Activated T-helper 1 cell treated with Interleukin-2 at 50 U/mL for 16 hours (primary cell): ENCODE measurements at places on chromosomes 13 and 19.

- peak; percentile 69 for DNase-seq
These were observed 885 bp downstream of the TGFB1 start for GRCh38 chr19:41352609-41353465.

DNA sequence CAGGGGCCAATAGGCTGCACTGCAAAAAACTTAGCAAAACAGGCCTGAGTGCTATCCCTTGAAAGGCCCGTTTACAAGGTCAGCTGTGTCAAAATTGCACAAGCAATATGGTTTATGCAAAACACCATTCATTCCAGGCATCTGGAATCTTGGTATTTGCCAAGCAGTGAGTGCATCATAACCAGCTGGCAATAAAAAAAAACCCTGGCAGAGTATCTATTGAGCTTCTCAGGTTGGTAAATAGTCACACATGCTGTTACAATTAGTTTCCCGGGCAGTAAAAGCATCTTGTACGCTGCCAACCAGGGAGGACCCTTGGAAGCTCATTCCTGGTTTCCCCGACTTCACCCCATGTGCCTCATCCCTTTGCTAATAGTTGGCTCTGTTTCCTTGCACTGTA is 21.3 kb downstream of the ZNF77 start:
- no peak for DNase-seq

DNA sequence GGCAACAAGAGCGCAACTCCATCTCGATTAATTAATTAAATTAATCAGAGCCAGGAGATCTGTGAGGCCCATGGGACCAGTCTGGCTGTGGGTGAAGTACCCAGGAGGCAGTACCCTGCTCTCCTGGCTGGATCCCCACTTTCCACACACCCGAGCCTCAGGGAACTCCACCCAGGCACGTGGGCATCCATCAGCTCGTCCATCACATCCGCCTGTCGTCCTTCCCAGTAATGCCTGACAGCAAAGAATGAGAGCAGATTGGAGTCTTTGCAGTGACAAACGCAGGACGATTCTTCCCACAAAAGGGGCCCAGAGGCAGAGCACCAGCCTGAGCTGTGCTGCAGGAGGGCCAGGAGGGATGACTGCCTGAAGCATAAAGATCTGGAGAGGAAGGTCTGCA is 35.8 kb downstream of the VSTM2B start:
- DNase-seq = no peak

- no peak for DNase-seq
These were observed 2.5 kb downstream of the HSD11B1L start for GRCh38 chr19:5683177-5683886.

- DNase-seq = no peak
These were observed 18.2 kb upstream of the MEIS3 start for GRCh38 chr19:47437500-47437899.

DNA sequence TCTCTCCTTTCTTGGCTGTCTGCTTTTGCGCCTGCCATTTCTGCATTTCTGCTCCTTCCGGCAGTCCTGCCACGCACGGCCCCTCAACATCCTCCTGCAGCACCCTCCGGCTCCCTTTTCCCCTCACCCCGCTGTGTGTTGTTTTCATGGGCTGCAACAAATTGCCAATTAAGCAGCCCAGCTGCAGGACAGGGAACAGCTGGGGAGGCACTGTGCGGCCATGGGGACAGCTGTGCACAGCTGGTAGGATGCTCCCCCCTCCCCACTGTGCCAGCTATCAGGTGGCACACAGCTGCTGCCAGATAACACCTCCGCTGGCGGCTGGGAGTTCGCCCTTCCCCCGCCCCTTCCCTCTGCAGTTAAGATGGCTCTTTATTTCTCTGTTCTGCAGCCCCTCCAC is 25.4 kb downstream of the LYL1 start:
- no peak for DNase-seq

DNA sequence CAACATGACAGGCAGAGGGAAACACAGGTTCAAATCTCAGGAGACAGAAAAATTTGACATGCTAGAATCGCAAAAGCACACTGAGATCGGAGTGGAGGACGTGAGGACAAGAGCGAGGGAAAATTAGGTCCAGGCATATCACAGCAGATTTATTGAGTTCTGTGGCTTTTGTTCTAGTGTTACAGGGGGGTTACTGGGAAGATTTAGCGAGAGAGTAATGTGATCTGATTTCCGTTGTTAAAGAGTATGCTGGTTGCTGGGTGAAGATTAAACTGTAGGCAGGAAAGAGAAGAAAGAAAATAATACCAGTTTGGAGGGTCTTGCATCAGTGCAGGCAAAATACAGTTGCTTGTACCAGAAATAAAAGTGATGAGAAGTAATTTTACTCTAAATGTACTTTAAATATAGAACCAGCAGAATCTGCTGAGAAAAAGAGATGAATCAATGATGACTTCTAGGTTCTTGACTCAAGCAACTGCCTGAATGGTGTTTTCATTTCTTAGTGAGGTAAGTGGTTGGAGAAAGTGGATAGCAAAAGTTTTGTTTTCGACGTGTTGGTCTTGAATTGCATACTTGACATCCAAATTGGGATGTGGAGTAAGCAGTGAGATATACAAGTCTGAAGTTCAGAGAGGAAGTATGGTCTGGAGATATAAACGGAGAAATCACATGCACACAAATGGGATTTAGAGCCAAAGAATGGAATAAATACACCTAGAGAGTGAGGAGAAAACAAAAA is 35.7 kb downstream of the UFM1 start:
- no peak for DNase-seq

DNA sequence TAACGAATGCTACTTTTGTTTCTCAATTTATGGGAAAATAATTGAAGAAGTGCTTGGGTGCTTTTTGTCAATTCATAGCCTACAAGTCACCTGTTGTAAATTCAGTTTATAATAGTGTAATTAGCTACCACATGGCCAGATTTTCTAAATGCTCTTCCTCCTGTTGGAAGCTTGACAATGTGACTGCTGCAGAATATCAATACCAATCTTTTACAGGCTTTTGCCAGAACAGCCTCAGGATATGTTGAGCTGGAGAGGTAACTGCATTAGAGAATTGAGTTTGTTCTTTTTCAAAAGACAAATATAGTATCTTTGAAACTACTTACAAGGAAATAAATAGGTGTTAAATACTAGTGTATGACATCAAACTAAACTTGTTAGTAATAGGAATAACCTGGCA is 277.8 kb downstream of the POU4F1 start:
- no peak for DNase-seq

DNA sequence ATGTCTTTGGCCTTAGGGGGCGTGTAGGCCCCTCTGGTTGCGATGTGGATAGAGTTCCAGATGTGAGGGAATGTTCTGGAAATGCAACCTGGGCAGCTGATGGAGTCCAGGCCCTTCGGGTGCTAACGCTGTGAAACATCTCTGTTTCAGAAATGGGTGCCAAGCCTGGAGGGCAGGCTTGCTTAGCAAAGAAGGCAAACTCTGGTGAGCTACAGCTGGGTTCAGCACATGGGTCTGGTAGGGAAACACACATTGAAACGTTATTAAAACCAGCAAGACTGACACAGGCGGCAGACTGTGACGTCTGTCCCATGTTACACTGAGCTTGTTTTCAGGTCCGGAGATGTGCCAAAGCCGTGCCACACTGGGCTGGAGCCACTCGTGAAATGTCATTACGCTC is 8.6 kb upstream of the CDC16 start:
- DNase-seq = no peak

GRCh38 chr13:26806891-26807290 is 46.3 kb upstream of the GPR12 start:
- no peak for DNase-seq

- no peak for DNase-seq
These were observed 389.0 kb downstream of the OLFM4 start for GRCh38 chr13:53417601-53418000.

- no peak for DNase-seq
These were observed 37.1 kb downstream of the AP1M1 start for GRCh38 chr19:16234552-16235445.

- DNase-seq = no peak
These were observed 38.7 kb downstream of the CYP2B6 start for GRCh38 chr19:41029524-41030432.

- no peak for DNase-seq
These were observed 65.6 kb downstream of the CELF5 start for GRCh38 chr19:3289971-3290569.

- no peak for DNase-seq
These were observed 22.5 kb downstream of the OR10H4 start for GRCh38 chr19:15971224-15971780.

GRCh38 chr19:3949294-3949693 is 16.4 kb downstream of the NMRK2 start:
- no peak for DNase-seq

DNA sequence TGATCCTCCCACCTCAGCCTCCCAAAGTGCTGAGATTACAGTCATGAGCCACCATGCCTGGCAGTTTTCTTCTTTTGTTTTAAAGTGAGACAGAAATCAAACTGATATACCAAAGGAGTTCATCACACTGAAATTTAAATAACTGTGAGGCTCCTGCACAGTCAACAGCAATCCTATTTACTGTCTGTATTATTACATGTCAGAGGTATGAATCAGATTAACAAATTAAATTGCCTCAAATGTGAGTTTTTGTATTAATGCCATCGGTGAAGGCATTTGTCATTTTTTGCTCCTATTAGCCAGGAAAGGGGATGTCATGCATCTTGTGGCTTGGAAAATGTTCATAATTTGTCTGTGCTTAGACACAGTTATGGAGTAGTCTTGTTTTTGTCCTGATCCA is 20.4 kb downstream of the DCT start:
- no peak for DNase-seq

DNA sequence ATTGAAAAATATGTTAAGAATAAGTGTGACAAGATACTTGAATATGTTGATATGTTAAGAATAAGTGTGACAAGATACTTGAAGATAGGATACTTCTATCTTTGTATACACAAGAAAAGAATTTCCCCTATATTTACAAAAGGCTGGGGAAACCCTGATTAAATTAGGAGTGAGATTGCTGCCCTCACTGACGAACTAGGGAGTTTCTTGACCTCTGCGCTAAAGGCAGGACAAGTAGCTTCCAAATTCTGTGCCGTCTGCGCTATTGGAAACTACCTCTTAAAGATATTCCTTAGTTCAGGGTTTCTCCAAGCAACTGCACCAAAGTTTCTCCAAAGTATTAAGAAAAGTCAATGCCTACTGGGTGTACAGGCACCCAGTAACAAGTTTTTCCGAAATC is 730 bp downstream of the ZNF260 start:
- no peak for DNase-seq

DNA sequence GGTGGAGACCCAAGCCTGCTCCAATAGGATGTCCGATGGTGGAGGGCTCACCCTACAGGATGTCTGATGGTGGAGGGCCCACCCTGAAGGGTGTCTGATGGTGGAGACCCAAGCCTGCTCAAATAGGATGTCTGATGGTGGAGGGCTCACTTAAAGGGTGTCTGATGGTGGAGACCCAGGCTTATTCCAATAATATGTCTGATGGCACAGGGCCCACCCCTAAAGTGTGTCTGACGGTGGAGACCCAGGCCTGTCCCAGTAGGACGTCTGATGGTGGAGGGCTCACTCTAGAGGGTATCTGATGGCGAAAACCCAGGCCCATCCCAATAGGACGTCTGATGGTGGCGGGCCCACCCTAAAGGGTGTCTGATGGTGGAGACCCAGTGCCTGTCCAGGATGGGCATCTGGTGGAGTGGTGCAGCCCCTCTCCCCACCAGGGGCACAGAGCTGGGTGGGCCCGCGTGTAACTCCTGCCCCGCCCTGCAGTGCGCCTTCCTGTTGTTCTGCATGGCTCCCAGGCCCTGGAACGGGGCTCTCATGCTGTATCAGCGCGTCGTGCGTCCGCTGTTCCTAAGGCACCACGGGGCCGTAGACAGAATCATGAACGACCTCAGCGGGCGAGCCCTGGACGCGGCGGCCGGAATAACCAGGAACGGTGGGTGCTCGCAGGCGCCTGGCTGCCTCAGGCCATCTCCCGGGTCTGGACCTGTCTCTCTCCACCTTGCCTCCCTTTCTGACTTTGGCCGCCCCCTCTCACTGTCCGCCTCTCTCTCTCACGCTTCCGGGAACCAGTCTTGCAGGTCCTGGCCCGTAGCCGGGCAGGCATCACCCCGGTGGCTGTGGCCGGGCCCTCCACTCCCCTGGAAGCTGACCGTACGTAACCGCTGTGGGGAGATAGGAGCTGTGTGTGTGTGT is 5.1 kb downstream of the REEP6 start:
- DNase-seq = no peak

- no peak for DNase-seq
These were observed at the start of gene KLK11 for GRCh38 chr19:51026554-51026831. Gene KLK11, minus strand, starts transcription at chr19:51026616. Its CDS starts 985 bp downstream, at chr19:51025631.

- DNase-seq = no peak
These were observed 80.5 kb downstream of the GADD45B start for GRCh38 chr19:2556221-2557092.

GRCh38 chr19:12884926-12885748 is 1.9 kb downstream of the KLF1 start:
- DNase-seq = peak; percentile 79
